NCI-H1930 (cell line): ENCODE measurements at places on chromosomes 7 and 10.

DNA sequence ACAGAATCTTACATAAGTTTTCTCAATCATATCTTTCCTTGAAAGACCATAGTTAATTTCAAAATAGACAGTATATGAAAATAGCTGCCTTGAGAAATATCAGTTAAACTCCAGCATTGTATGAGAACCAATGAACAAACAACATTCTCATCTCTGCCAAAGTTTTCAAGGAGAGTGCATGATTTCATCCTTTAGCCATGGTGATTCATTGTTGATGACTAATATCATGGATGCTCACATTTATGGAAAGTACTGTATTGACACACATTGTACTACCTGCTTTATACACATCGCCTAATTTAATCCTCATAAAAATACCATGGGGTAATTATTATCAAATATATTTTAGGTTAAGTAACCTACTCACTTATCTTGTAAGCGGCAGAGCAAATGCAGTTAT lies 250.3 kb downstream of the CNTNAP2 start:
- no peak for DNase-seq

- DNase-seq = no peak
Measured at GRCh38 chr7:149819961-149820340, 18.2 kb upstream of the ZNF862 start.

DNA sequence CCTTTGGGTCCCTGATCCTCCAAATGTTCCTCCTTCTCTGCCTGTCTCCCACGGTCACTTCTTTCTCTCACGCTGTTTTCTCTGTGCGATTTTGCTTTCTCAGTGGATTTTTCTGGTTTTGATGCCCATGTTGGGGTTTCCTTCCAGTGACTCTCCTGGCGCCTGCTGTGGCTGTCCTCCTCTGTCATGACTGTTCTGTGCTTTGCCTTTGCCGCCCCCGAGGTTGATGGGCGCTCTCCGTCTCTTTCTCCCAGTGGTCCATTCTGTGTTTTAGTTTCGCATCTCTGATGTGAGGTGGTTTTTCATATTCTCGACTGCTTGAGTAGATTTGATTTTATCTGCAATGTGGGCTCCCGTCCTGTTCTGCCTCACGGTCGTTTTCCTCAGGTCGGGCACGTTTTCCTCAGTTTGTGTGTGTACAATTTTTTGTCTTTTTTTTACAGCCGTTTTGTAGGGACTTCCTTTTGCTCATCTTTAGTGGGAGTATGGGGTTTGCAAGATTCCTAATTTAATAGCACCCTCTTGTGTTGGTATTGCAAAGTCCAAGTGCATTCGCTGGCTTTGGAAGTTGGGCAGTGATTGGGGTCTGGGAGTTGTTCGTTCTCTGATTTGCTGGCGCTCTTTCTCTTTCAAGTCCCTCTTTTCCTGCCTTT lies 100.0 kb downstream of the INPP5A start:
- DNase-seq = no peak

DNA sequence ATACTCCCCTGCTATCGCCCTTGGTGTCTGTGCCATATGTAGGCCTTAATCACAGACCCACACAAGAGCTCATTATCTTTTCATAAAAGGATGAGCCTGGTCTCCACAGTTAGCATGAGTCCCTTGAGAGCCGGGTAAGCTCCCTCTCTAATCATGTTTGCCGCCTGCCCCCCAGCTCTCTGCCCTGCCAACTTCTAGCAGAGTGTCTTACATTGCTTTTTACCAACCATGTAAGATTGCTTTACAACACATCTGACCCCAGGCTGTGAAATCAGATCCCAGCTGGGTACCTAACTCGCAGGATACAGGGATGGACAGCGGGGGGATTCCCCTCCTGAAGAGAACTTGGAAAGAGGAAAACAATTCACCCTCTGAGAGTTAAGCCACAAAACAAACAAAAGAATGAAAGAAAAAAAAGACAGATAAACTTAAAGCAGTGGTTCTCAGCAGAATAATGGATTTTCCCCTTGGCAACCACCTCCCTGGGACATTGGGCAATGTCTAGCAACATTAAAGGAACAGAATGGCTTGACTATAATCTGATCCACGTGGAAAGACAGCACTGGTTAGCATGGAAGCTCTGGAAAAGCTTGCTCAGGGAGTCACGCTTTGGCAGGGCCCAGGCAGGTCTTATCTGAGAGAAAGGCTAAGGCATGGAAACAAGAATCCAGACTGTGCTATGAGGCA lies 39.4 kb upstream of the ATOH7 start:
- DNase-seq = no peak

- DNase-seq = no peak
Measured at GRCh38 chr7:88224601-88225275, 4.9 kb upstream of the SRI start.

DNA sequence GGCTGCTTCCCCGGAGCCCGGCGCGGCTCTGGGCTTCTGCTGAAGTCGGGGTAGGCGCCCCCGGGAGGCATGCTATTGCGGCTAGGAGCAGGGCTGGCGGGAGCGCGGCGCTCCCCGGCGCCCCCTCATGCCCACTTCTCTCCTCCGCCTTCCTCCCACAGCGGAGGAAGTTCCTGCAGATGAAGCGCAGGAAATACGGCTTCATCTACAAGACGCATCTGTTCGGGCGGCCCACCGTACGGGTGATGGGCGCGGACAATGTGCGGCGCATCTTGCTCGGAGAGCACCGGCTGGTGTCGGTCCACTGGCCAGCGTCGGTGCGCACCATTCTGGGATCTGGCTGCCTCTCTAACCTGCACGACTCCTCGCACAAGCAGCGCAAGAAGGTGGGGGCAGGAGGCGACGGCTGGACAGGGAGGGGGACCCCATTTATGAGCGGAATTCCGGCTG lies 479 bp downstream of the CYP26A1 start:
- DNase-seq = no peak

DNA sequence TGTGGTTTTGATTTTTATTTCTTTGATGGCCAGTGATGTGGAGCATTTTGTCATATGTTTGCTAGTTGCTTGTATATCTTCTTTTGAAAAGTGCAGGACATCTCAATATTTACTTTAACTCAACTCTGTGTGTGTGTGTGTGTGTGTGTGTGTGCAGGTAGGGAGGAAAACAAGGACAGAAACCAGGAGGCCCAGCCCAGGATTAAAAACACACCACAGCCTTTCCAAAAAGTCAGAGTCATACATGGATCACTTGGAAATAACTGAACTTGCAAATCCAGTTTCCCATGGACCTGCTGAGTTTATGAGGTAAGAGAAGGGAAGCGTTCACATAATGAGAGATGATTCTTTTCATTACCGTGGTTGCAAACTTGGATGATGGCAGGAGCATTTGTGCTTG lies 189.9 kb upstream of the LYZL1 start:
- no peak for DNase-seq

DNA sequence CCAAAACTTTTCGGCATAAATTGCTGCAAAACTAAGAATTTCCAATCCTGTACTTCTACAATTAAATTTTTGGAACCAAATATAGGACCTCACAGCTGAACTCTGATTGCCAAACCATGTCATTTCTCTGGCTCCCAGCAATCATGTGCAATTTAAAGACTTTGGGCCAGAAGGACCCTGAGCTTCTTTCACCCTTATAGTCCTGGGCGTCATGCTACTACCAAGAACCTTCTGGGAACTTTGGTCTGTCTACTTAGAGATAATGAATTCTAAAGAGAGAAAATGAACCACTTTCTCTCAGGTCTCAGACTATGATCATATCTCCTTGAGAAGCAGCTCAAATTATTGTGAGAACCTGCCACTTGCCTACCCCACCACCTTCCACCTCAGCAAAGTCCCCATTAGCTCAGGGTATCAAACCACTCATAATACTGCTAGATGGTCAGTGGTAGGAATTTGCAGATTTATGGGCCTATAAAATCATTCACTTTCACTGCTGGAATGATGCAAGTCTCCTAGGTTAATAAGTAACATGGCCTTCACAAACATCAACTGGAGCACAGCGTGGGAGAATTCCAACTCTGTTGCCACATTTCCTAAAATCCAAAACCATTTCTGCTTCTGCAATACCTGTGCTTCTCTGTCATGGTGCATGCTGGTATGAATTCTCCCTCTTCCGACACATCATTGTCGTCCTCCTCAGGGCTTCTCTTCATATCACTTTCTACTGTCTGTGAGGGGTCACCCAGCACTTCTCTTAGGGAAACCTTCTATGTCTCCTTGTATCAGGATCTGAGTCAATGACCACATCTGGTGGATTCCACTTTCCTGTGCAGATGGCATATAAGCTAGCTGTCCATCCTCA lies 6.6 kb upstream of the WDR91 start:
- no peak for DNase-seq

GRCh38 chr10:115829521-115830205 lies 443.3 kb downstream of the GFRA1 start:
- DNase-seq = no peak

DNA sequence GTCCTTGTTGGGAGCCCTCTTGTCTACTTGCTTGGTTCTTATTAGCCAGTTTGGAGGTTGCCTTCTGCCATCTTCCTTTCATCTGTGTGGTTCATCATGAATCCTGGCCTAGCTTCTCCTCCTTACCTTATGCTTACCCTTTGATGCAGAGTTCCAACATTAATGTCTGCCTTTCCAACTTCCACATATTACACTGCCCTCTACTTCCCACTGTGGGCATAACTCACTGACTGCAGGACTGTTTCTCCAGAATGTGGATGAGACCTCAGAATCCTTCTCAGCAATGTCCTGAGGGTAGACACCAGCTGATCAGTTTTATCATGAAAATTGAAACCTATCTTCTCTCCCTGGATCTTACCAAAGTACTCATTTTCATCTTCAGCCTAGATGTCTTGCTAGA lies 491.0 kb downstream of the LRMDA start:
- DNase-seq = no peak

DNA sequence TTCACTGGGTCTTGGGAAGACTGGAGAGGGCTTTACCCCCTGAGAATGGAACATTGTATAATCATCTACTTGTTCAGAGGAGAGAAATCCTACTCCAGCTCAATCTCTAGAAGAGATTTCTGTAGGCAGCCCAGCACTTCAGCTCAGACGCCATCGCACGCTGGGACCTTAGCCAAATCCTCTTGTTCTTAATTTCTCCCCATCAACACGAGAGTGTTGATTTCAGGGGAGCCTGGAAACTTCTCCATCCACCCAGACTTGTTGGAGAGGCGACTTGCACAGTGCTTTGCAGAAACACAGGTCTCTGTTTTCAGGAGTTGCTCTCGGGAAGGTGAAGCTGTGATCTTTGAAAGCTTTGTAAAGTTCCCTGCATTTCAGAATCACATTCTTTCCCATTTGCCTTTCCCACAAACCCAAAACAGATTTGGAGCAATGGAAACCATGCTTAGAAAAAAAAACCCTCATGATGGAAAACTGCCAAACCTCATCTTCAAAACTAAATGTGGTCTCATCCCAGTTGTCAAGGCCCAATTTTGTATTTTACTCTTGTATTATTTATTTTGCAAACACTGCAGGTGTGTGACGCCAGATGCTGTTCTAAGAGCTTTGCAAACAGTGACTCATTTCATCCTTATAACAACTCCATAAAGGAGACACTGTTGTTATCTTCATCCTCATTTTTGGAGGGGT lies 60.9 kb downstream of the CALML3 start:
- DNase-seq = no peak

- no peak for DNase-seq
Measured at GRCh38 chr10:124928545-124928944, 13.4 kb upstream of the ZRANB1 start.

GRCh38 chr10:79310200-79310865 lies 36.9 kb upstream of the PPIF start:
- no peak for DNase-seq

GRCh38 chr7:120229084-120229483 lies 43.9 kb upstream of the KCND2 start:
- no peak for DNase-seq

DNA sequence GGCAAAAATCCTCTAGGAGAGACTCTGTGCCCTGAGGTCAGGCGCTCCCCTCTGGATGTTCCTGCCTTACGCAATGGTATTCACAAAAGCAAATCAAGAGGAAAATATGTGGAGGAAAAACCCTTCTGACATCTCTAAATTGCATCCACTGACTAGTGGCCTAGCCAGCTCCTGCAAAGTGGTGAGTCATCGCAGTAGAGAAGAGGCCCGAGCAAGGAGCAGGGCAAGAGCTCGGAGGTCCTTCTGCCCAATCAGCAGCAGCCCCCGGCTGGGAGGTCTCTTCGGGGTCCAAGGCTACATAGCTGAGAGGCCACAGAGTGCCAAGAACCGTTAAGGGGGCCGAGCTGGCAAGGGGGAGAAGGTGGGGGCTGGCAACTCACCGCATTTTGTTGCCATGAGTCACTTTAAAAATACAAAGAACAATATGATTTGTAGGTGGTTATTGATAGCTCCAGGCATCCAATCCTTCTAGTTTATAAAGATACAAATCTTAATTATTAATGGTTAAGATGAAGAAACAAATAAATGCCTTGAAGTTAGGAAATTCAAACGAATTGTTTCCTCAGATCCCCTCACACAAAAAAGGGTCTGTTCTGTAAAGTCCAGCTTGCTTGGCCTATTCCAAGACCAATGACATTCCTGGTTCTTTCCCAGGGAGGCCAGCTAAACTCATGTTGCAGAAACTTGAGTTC lies 161.6 kb downstream of the PKD1L1 start:
- no peak for DNase-seq

- no peak for DNase-seq
Measured at GRCh38 chr7:36809086-36809485, 84.8 kb upstream of the AOAH start.

DNA sequence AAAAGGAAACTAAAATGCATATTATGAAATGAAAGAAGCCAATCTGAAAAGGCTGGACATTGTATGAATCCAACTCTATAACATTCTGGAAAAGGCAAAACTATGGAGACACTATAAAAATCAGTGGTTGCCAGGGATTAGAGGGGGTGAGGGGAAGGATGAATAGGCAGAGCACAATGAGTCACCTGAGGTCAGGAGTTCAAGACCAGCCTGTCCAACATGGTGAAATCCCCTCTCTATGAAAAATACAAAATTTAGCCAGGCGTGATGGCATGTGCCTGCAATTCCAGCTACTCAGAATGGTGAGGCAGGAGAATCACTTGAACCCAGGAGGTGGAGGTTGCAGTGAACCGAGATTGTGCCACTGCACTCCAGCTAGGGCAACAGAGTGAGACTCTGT lies 324.8 kb upstream of the PHYHIPL start:
- no peak for DNase-seq

DNA sequence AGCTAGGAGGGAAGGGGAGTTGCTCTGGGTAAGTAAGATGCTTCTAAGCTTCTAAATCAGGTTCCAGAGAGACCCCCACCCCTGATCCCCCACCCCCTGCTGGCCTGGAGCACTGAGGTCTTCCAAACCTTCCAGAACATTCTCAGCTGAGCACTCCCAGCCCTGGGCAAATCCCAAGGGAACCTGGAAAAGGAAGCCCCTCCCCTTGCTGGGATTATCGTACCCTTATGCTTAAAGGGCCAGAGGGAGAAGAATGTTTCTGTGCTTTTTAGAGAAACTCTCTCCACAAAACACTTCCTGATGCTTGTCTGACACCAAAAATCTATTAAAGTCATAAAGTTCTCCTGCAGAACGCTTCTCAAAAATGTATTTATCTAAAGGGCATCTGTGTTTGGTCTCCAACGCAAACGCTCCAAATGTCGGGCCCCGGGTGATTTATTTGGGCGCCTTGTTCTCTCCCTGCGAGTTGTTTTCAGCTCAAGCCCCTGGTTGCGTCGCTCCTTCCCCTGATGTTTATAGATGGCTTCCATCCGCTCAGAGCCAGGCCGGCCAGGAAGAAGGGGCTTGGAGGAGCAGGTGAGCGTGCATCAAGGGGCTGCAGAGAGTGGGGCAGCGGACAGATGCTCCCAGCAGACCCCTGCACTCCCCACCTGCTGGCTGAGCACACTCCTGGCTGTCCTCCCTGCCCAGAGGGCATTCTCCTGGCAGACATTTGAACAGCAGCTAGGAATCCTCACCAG lies 8.2 kb upstream of the RET start:
- DNase-seq = no peak

GRCh38 chr7:37633048-37633447 lies 50.5 kb upstream of the GPR141 start:
- no peak for DNase-seq

- no peak for DNase-seq
Measured at GRCh38 chr10:64814201-64814600, 1293.0 kb downstream of the REEP3 start.
